ENCODE measurements at places on chromosomes 1 and 21. TPM values are rescaled to one million over a fixed set of nuclear protein-coding genes. Genes with fewer than 3 reads are reported as not detected.

DNA sequence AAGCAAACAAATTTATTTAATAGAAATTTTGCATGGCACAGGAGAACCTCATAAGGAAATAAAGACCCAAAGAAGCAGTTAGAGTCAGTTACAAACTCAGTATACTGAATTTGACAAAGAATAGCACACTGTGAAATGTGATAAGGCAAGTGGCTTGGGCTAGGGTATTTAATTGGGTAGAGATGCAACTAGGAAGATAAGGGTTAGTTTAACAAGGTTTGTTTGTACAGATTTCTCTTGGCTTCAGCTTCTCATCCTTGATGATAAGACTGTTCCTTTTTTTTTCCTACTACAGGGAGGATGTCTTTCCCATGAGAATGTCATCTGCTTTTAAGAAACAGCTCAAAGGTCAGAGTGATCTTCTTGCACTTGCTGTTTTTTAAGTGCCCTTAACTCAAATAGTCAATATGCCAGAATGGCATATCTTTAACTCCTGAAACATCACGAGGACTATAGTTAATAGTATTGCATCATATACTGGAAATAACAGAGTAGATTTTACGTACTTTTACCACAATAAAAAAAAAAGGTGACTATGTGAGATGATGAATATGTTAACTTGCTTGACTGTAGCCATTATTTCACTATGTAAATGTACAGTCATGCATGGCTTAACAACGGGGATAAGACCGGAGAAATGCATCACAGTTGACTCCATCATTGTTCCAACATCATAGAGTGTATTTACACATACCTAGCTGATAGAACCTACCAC, 9.2 kb upstream of the TRAF3IP3 start:
- no peak for DNase-seq

DNA sequence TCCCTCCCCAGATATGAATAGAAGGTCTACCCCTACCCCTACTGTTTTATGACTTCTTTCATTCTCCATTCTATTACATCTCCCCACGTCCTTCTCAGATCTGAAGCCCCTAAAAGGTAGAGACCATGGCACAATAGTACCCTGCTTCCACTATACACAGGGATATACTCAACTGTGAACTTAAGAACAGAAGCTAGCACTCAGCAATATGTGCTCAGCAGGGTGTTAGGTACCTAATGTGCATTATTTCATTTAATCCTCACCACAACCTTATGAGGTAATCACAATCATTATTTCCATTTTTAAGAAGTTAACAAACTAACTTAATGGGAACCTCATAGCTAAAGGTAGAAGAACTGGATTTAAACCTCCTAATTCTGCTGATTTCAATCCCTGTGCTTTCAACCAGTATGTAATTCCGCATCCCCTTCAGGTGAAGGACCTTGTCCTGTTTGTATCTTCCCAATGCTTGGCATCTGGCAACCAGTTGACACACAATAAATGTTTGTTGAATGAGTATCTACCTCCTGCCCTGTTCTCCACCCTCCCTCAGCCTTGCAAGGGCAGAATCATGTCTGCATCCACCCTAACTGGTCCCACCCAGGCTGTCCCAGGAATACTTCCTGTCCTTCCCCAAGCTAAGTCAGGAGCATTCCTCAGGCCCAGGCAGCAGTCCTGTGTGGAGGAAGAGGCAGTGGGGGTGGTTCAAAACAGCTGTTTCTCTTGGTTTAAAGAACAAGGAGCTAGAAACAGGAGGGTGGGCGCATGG, 6.5 kb downstream of the DENND2D start:
- no peak for DNase-seq

DNA sequence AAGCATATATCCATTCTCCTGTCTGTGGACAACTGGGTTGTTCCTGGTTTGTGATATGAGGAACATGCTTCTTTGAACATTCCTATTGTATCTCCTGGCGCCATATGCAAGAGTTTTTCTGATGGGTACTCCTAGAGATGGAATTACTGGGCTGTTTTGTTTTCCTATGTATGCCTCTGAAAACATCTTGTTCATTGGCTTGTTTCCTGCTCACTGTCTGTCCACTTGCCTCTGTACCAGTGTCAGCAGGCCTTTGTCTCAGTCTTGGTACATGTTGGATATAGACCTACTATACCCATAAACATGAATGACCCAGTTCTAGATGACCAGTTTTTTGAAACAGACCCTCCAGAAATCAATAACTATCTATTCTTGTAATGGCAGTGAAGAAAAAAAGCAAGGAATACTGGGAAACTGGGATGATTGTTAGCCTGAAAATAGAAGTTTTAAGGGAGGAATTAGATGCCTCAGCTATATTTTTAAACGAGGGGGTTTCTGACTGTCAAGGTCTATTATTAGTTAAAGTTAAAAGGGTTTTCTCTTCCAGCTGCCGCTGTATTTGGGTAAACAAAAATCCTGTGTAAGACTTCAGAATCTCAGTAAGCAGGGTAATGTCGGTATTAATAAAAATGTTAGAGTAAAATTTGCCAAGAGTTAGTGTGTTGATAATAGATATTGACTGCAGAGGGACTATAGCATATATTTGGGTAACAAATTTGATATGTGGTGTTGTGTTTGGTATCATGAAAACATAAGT, 103.6 kb downstream of the RYR2 start:
- no peak for DNase-seq

GRCh38 chr1:204763773-204764427, 78.4 kb upstream of the LRRN2 start:
- peak; percentile 90 for DNase-seq

DNA sequence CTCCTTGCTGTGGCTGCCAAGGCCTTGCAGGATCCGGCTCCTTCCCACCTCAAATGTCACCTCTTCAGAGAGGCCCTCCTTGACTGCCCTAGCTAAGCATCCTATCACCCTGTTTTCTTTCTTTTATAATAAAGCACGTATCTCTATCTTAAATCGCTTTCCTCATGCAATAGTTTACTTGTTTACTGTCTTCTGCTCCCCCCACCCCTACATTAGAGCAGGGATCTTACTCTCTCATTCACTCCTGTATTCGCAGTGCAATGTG, 36.4 kb downstream of the MYOM3 start:
- DNase-seq, result no peak

- DNase-seq, result peak; percentile 16
These were observed 58.8 kb downstream of the WARS2 start for GRCh38 chr1:119081700-119082099.

DNA sequence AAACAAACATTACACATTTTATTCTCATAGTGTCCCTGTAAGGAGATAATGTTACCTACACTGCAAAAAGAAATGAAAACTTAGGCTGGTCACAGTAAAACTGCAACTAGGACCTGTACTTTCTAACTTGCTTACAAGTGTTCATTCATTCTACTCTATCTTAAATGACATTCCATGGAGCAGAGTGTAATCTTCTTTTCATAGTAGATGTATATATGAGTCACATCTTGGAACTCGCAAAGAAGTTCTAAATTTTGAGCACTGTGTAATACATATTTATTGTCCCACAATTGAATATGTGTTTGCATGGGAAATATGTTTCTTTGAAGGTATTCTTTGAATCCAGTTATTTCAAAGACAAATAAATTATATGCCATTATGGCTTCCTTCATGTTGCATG, 1258.5 kb upstream of the ADGRL2 start:
- no peak for DNase-seq

GRCh38 chr1:228860911-228861831, 125.9 kb downstream of the RHOU start:
- peak; percentile 96 for DNase-seq

GRCh38 chr1:55554611-55555010, 339.4 kb upstream of the USP24 start:
- no peak for DNase-seq

DNA sequence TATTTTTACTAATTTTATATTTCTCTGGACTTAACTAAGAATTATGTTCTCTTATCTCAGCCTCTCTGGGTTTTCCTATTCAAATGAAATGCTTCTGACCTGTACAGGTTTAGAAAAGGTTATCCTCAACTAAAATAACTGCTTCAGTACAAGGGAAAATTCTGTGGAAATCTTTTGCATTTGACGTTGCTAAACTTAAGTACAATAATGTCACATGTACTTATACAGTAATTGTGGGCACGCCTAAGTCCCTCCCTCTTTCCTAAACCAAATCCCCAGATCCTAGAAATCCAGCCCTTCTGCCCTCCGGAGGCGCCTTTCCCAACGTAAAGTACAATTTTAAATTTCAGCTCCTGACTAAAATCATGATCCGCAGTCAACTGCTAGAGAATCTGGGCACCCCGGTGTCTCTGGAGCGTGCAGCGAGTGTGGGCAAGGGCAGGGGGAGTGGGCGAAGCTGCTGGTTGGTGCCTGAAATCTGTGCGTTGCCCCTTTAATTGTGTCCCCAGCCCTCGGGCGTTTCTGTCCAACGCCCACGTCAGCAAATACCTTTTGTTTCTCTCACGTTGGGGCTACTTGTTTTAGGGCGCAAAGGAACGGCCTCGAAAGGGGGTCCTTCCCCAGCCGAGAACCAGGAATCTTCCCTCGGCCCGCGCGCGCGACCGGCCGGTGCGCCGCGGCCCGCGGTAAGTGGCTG, at the start of gene ZBTB8A:
Gene ZBTB8A, plus strand, starts transcription at position 541 of the 697 bp plus-strand sequence. CDS start 53,505 bp downstream, outside the sequence.
- peak; percentile 34 for DNase-seq

- DNase-seq, result peak; percentile 72
These were observed 485.3 kb upstream of the PTBP2 start for GRCh38 chr1:96236156-96236739.

DNA sequence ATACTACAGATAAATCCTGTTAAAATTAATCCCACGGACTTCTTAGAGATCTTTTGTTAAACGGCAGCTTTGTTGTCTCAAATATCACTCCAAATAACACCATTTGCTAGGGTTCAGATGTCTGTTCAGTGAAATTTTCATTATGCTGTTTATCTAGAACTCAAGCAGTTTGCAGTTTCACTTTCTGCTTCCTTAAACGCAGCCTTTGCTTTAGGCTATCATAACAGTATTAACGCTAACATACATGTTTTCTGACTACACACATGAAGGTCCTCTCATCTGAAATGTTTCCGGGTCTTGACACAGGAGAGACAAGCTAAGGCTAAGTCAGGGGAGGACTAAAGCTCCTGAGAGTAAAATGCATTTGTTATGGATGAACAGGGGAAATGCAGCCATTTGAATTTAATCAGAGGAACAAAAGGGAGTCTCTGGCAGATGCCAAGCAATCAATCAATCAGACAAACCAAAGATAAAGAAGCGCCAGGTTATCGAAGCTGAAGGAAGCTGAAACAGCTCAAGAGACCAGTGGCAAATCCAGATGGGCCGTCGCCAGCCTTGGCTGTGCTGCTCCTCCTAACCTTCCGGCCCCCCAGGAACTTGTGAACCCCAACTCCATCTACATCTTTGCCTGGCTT, 16.9 kb downstream of the CCSAP start:
- no peak for DNase-seq

GRCh38 chr1:193211539-193211938, 25.1 kb upstream of the B3GALT2 start:
- peak; percentile 70 for DNase-seq

SH2D5 gene
- total RNA-seq, result 9.0 TPM

SEMA6C gene
- total RNA-seq, result not detected

CACNA1S gene
- total RNA-seq, result not detected

GNG12 gene
- total RNA-seq, result 230 TPM

RNF186 gene
- total RNA-seq, result 0.05 TPM

OR2T33 gene
- total RNA-seq, result not detected

All from renal cortical epithelial cell (primary cell).